ENCODE measurements at places on chromosomes 1 and 21.

DNA sequence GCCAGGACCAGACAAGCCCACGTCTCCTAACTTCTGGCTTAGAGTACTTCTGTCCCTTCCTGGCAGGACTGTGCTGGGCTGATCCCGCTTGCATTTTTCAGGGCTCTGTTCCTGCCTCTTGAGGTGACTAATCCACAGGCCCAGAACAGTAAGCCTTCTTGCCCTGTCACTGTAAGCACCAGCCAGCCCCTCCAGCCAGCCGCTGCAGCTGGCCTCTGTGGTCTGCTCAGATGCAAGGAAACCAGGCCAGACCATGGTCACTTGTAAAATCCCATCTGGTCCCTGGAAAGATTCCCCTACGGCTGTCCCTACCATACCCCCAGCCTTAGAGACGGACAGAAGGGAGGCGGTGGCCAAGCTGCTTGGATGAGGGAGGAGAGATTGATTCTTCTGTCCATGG is 74.2 kb downstream of the KIRREL1 start:
- no peak for DNase-seq

DNA sequence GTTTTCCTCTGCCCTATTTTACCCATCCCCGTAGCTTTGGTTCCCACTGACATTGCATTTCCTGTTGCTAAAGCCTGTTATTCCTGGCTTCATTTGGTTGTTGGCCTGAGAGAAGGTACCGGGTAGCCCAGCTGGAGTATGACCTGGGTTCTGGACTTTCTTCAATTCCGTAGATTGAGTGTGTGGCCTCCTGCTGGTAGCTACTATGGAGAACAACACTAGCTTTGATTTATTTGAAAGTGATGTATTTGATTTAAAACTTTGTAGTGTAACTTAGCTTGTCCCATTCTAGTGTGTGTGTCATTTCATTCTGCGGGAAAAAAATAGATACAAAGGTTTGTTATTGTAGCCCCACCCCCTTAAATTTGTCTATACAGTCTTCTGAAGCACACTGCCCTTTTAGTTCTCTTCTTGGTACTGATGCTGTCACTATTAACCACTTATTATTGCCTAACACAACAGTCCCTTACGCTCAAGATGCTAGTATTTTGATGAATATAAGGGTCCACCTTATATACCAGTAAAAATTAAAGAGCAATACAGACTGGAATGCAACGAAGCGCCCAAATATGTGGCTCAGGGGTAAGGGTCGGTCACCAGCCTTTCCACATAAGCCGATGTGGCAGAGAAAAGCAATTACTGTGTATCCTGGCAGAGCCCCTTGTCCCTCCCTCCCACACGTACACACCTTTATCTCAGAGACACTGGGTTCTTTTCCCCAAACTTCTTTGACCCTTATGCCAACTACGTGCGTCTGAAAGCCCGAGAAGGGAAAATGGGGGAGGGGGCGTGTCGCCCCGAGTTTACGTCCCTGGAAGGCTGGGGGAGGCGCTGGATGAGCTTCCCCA is 643 bp upstream of the MOV10 start:
- no peak for DNase-seq

DNA sequence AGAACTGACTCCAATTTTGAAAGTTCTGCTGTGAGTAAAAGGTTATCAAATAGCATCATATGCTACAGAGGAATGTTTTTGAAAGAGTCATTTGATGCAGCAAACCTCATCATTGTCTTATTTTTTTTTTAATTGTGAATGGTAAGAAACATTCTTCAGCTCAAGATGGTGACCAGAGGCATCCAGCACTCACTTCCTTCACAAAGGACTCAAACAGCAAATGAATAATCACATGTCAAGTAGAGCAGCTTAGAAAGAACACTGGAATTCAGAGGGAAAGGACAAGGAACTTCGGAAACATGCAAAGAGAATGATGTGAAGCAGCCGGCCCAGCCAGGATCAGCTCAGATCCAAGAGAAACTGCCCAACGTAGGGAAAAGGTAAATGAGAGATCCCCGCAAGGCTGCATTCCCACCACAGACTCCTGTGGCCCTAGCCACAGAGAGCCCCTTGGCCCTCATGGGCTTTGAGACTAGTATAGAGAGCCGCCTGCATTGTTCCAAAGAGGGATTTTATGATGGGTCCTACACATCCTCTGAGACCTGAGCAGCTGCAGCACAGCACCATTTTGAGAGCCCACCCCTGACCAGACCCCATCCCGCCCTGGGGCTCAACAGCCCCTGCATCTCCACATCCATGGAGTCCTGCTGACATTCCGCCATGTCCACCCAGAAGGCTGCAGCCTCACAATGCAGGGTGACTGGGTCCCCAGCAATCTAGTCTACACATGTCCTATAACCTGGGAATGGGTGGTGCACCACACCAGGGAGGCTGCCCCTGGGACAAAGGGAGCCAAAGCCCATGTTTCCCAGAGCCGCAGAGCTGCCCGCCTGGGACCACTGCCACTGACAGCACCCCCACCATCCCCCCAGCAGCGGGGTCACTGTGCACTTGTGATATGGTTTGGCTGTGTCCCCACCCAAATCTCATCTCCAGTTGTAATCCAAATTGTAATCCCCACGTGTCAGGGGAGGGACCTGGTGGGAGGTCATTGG is 21.2 kb upstream of the UTS2 start:
- DNase-seq, result no peak

DNA sequence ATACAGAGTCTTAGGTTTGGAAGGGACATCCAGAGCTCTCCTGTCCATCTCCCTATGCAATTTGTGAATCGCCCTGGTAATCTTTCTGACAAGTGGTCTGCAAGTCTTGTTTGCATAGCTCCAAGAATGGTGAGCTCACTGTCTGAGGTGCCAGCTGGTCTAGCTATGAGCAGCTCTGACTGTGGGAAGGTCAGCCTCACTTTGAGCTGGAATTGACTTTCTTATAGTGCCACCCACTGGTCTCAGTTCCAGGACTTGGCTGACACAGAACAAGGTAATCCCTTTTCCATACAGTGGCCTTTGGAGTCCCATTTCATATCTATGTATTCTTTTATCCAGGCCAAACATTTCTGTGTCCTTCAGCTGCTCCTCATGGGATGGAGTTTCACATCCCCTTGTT is 95.6 kb upstream of the C8B start:
- peak; percentile 39 for DNase-seq

- no peak for DNase-seq
These were observed 216.1 kb downstream of the HHIPL2 start for GRCh38 chr1:222331765-222332164.

- no peak for DNase-seq
These were observed 125.8 kb downstream of the CTH start for GRCh38 chr1:70536708-70537366.

DNA sequence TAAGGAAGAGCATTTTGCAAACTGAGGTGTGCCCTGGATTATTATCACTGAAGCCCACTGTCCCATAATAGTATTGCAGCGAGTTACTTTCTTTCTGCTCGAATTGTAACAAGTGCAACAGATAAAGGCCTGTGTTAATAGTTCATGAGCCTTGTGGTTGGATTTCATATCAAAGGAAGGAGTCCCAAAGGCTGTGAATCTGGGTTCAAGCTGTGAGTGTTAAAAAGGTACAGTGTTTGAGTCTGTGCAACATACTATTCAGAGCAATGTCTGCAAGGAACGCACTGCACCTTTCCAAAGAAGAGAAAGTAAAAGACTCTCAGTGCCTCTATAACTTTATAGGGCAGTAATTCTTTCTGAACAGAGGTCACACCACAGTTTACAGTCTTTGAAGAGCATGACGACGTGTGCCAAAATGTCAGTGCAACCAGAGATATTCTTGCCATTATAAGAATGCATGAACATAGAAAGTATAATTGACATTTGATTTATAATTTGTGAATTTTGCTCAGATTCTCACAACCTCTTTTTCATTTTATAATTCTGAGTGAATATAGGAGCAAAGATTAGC is 79.1 kb downstream of the CDC7 start:
- no peak for DNase-seq

- peak; percentile 64 for DNase-seq
These were observed 13.2 kb upstream of the HMGCL start for GRCh38 chr1:23838401-23838866.

- no peak for DNase-seq
These were observed 27.1 kb downstream of the FTCD start for GRCh38 chr21:46128106-46128932.

GRCh38 chr1:61951731-61952580 is 209.7 kb downstream of the PATJ start:
- DNase-seq, result no peak

GRCh38 chr1:169928438-169929209 is 34.9 kb upstream of the SCYL3 start:
- DNase-seq, result peak; percentile 19

DNA sequence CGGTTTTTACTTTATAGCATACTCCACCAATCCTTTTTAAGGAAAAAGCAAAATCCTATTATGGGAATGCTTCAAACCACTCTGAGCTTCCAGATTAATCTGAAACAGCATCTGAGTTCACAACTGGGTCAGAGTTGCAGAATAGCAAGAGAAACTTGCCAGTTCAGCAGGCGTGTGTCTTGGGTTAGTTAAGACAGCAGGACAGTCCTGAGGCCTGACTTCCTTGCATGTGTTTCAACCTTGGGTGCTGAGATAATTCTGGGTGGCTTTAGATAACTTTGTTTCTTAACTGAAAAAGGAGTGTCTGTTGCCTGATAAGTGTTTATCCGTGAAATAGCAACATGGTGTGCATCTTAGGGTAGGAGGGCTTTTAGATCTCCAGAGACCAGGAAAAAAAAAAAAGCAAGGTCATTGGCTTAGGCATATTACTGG is 169.2 kb downstream of the DHRS3 start:
- no peak for DNase-seq

- DNase-seq, result no peak
These were observed 133.3 kb downstream of the XPR1 start for GRCh38 chr1:180765151-180765550.

GRCh38 chr1:244403431-244403830 is 48.3 kb downstream of the ADSS2 start:
- DNase-seq, result no peak

All from HuH-7 (cell line).